HTR-8/SVneo (cell line): ENCODE measurements at places on chromosomes 13 and 19.
A peak's percentile ranks its signal among the peaks of the same experiment; 100 is the strongest.

DNA sequence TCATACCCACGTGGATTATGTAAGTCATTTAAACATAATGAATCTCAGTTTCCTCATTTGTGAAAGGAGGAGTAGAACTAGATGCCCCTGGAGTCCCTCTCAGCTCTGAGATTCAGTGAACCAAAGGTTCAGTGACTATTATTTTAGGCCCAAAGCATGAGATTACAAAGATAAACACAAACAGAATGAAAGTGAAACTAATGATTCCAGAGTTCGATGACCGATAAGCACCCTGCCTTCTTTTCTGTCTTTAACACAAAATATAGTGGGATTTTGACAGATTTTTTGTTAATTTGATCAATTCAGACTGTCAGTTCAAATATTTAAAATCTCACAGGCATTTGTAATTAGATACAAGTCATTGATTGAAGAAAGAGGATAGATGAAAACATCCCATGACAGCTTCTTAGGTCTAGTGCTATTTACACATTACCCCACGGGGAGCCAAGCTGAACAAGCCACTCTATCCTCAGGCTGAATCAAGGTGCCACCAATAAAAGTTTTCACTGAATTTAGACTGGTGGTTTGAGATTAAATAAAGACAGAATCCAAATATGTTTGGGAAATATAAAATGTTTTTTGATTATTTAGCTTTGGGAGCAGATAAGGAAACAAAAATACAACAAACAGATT lies 64.6 kb upstream of the RAP2A start:
- no peak for DNase-seq

DNA sequence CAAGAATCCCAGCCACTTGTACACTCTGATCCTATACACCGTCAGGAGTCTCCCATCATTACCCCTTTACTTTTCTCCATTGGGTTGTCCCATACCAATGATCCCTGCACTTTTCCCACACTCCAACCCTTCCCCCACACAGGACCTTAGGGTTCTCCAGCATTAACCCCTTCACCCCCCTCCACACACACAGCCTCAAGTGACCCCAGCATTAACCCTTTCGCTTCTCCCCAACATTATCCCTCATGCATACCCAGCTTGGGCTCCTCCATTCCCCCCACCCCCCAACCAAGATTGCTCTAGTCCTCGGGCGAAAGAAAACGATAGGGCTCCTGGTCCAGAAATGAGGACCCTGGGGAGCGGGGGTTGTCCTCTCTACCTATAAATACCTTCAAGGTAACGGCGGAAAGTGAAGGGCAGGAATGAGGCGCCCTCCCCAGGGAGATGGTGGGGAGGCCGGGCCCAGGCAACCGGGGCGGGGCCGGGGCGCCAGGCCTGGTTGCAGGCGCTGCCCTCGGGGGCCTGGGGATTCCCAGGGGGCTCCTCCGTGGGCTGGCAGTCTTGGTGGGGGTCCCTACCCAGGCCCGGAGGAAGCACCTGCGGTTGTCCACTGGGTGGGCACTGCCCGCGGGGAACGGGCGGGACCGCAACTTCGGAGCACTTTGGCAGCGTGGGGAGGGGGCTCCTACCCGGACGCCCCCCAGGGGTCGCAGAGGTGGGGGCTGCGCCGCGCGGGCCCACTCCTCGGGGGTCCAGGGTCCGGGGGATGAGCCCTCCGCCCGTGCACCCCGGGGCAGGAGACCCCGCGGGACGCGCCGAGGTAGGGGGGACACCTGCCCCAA lies 757 bp downstream of the WIZ start:
- DNase-seq: no peak

DNA sequence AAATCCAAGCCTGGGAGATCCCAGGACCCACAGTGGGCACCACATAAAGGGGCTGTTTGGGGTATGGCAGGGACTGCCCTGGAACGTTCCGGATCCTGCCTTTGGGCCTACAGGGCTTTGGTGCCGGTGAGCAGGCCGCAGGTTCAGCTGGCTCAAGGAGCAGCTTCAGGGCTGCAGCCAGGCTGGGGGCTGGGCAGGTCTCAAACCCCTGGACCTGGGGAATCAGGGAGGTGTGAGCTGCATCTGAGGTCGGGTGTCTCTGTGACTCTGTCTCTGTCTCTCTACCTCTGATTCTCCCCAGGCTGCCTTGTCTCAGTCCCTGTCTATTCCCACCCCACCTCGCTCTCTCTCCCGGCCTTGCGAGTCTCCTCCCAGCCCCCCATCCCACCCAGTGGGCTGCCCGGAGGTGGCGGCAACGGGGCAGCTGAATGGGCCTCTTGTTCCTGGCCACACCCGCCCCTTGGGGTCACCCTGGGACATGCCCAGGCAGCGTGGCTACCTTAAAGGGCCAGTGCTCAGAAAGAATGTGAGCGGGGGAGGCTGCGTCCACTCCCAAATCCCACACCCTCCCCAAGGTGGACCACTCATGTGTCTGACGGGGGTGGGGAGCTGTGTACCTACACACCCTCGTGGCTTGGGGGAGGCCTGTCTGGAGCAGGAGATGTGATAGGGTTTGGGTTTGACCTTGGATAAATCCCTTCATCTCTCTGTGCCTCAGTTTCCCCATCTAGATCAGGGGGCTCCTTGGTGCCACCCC lies 31.1 kb downstream of the NFIC start:
- peak; percentile 27 for DNase-seq

GRCh38 chr13:112442483-112443090 lies 66.4 kb downstream of the SPACA7 start:
- DNase-seq: no peak

- DNase-seq: peak; percentile 83
Observed at GRCh38 chr19:47225746-47226425, 5.1 kb downstream of the BBC3 start.

- DNase-seq: no peak
Observed at GRCh38 chr13:42592915-42593900, 19.3 kb downstream of the TNFSF11 start.

- DNase-seq: no peak
Observed at GRCh38 chr13:98961503-98962105, 16.3 kb downstream of the DOCK9 start.

- peak; percentile 0 for DNase-seq
Observed at GRCh38 chr13:91313103-91313502, 34.4 kb upstream of the MIR17HG start.

GRCh38 chr19:33063356-33063752 lies 1.3 kb downstream of the RHPN2 start:
- no peak for DNase-seq

DNA sequence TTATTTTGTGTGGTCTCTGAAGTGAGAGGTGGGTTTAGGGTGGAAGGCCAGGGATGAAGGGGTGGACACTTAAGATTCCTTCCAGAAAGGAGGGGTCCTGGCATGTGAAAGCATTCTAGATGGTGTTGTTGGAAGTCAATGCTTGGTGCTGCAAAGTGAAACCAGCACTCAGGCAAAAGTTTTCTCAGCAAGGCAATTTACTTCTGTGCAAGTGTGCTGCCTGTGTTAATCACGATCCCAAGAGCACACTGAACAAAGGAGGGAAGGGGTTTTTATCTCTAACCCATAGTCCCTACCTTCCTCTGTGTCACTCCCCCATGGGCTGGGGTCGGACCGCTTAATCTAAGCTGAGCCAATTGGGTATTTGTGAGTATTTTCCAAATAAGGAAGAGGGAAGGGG lies 1.3 kb downstream of the ZNF134 start:
- DNase-seq: no peak

DNA sequence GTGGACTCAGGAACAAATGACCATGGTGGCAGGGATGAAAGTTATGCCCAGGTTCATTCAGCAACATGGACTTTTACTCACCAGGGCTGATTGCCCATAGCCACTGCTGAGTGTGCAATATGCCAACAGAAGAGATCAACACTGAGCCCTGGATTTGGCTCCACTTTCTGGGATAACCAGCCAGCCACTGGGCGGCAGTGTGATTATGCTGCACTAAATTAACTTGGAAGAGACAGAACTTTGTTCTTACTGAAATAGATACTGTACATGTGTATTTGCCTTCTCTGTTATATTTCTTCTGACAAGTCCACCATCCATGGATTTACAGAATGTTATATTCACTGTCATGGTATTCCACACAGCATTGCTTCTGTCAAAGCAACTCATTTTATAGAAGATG lies 257.4 kb downstream of the TDRD3 start:
- peak; percentile 1 for DNase-seq

- DNase-seq: no peak
Observed at GRCh38 chr19:35509018-35509652, 4.3 kb downstream of the DMKN start.

- no peak for DNase-seq
Observed at GRCh38 chr13:79407349-79407979, 1.4 kb upstream of the RBM26 start.

DNA sequence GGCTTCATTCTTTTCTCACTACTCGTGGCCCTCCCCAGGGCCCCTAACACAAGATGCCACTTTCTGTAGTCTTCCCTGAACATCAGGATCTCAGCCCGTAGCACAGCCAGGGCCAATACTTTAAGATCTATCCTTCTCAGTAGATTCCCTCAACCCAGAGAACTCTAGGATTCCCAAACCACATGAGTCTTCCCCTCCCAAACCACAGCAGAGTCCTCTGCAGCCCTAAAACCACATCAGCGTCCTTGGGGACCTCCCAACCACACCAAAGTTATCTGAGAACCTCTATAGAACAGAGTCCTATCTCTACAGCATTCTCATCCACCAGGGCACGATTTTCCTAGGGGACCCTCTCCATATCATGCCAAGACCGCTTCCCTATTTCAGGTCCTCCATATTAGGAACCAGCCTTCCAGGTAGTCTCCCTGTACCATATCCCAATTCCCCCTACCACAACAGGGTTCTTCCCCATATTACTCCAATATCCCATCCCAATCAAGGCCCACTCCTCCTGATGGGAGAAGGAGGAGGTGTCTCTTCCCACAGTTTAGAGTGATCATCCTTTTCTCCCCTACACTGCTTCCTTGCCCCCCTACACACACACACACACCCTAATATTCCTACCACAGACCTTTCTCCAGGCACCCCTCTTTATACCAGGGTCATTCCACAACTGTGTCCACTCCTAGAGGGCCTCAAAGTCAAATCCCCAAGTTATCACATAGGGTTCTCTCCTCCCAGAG lies 1.4 kb downstream of the DYRK1B start:
- no peak for DNase-seq

DNA sequence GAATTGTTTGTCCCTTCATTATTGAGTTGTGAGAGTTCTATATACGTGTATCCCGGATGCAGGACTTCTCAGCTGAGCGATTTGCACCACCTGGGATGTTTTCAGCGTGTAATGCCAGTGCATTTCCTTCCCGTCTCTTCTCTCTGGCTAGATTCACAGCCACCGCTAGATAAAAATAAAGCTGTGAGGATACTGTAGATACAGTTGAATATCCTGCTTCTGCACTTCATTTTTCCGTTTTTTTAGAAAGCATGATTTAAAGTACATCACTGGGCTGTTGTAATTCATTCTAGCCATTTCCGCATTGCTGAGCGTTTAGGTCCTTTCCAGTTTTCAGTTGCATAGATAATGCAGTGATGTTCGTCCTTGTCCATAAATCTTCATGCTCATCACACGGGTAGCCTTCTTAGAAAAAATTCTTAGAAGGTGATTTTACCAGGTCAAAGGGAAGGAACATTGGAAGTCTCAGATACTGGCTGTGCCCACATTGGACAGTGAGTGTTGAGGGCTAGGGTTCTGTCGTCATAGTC lies 14.7 kb downstream of the PPP1R37 start:
- DNase-seq: no peak

- DNase-seq: no peak
Observed at GRCh38 chr19:39163621-39164020, 33.1 kb upstream of the NCCRP1 start.

DNA sequence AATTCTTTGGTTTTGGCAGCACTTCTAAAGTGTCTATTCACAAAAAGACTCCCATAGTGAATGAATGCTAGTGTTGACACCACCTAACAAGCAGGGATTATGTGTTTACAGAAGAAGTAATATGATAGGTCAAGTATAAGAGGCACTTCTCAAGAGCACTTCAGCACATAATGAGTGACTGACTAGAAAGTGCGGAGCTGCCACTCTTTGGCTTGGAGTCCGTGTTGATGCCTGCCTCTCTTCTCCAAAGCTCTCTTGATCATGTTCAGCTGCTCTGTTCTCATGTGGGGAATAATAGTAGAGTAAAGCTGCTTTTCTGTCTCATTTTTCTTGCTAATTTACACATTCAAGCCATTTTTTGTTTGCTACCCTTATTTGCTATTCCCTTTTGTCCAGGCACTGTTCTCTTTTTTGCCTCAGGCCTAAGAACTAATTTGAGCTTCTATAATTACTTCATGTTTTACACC lies 22.7 kb upstream of the MAB21L1 start:
- no peak for DNase-seq

DNA sequence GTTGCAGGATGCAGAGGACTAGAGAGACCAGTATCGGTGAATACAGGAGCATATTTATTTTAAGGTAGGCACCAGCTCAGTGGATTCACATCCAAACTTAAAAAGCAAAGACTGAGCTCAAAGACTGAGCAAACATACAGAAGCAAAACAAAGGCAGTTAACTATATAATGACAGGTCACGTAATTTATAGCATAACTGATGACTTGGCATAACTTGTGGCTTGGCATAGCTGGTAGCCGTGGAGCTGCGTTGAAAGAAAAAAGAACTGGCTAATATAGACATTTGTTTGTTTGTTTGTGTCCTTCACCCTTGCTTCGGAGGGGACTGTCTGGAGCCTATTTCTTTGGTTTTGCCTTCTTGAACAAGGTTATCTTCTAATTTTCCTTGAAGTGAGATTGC lies 33.7 kb downstream of the ZNF493 start:
- DNase-seq: no peak

- DNase-seq: no peak
Observed at GRCh38 chr19:56765137-56765536, 75.4 kb downstream of the PEG3 start.

DNA sequence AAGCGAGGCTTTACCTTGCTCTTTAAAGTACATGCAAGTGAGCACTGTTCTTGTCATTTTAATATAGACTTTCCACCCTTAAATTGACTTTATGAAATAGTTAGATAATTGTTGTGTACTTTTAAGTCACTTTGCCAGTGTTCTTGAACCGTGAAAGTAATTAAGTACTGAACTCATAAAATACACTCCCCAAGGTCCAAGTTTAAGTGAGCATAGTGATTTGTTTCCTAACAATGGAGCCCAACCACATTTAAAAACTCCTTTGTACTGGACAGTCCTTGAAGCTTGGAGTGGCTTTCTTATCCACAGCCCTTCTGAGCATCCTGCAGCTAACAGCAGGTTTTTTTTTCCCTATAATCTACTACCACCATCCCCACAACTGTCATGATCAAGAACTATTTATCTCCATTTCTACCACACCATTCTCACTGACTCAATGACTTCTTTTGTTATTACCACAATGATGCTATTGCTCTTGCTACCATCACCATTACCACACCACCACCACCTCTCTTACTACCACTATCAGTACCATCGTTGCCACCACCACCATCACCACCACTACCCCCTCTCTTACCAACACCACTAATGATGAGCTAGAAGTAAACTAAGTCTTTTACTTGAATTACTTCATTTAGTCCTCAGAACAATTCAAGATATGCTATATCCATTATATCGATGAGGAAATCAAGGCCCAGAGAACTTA lies 452.6 kb downstream of the DIAPH3 start:
- no peak for DNase-seq

GRCh38 chr13:25001476-25002206 lies 94.3 kb upstream of the PABPC3 start:
- no peak for DNase-seq

GRCh38 chr13:21742096-21742495 lies 71.2 kb downstream of the FGF9 start:
- DNase-seq: no peak

- DNase-seq: no peak
Observed at GRCh38 chr19:8577247-8577646, at the start of gene MYO1F. Gene MYO1F (minus strand): TSS chr19:8577442. CDS start chr19:8577309, 133 bp downstream.
